ENCODE measurements at places on chromosomes 12 and 14.

DNA sequence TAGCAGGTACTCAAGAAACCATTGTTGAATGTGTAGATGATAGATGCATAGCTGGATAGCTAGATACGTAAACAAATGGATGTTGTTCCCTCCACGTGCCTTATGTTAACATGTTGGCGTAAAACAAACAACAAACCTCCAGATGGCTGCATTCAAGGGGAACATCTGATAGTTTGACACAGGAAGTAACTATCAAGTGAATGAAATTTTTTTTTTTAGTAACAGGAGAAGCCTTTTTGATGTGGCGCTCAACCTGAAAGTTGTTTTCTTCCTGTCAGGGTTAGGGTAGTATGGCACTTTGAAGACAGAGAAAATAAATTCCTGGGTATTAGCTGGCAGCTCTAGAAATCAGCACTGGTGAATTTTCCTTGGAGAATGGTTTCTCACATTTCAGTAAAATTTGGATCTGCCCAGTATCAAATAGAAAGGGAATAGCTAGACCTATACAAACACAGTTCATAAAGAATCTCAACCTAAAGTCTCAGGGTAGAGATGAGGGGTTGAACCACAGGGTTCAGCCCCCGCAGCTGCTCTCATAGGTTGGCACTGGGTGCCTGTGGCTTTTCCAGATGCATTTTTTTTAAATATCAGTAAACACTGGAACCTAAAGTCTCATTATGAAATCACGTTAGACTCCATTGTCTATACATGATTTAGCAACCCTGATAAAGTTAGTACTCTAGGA is 18.8 kb upstream of the RAP1B start:
- DNase-seq: peak; percentile 85

DNA sequence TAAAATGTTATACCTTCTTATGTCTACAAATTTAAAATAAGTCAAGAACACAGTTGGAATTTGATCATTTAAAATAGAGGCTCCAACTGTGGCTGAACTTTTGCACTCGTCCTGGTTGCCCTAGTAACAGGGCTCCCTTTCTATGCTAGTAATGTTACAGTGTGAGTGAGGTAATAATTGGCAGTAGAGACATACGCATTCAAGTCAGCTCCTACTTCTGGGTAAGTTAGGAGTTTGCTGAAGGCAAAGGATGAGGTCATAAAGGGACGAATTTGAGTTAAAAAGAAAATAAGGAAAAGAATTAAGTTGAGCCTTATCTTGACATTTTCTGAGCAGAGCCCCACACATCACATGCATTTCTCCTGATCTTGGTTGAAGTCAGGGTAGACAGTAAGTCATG is 129.1 kb downstream of the TMEM117 start:
- DNase-seq: no peak

- no peak for DNase-seq
These were observed 1.3 kb downstream of the UNG start for GRCh38 chr12:109098651-109099050.

DNA sequence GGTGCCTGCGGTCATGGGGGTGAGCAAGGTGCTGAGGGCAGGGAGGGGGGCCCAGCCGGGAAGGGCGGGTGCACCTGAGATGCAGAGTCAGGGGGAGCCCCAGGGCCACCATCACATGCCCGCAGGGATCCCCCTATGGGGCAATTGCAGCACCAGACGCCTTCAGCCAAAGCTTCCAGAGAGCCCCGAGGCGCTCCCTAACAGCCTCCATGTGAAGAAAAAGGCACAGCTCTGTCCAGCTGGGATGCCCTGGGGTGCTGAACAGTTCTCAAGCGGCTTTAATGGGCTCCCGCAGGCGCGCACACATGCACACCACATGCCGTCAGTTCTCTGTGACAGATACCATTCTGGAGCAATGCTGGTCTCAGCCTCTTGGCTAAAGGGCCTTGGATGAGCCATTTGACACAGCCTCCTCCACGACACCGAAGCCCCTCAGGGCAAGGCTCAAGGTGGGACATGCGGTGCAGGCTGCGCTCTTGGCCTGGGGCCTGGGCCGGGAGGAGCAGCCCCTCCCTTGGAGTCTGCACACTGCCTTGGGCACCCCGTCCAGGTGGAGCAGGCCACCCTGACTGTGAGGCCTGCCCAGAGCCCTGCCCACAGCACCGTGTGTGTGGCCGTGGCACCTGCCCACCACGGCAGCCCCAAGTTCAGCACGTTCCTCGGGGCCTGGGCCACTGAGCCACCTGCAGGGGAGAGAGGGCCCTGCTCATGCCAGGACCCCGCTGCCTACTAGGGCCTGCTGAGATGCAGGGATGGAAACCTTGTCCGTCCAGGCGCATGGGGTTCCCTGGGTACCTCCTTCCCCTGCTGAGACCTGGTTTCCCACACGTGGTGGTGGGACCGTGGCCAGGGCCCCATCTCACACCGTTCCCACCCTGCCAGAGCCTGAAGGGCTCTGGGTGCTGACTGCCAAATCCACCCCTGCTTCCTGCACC is 7.7 kb downstream of the XRCC3 start:
- no peak for DNase-seq
